Activated T-helper 17 cell treated with anti-CD3 and anti-CD28 coated beads, Interleukin-2, amount 50 U/mL, for 72 hours (primary cell): ENCODE measurements at places on chromosomes 3 and 15. TPM values are rescaled to one million over a fixed set of nuclear protein-coding genes. Genes with fewer than 3 reads are reported as not detected.

Gene CALML4
- 12.5 TPM for total RNA-seq

Gene TLR9
- 0.93 TPM for total RNA-seq

Gene POLQ
- 19.0 TPM for total RNA-seq

Gene FEZF2
- not detected for total RNA-seq

- ATAC-seq = no peak
Observed at GRCh38 chr3:13623101-13623654, 74.3 kb downstream of the FBLN2 start.

DNA sequence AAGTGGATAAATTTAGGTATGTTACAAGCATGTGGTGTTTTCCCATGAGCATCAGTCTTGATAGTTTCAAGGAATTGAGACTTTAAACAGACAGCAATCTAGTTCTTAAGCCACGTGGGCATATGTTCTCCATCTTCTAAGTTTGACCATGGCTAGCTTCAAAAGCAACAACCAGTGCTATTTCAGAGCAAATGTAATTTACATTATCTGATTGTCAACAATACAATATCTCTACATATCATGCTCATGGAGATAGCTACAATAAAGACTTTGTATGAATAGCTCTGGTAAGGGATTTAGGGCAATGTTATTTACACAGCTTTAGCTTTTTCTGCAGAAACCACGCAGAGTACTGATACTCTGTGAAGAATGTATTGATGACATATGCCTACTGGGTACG is 38.8 kb upstream of the PDZRN3 start:
- no peak for ATAC-seq

GRCh38 chr3:11996480-11996879 is 7.7 kb upstream of the SYN2 start:
- ATAC-seq = no peak

DNA sequence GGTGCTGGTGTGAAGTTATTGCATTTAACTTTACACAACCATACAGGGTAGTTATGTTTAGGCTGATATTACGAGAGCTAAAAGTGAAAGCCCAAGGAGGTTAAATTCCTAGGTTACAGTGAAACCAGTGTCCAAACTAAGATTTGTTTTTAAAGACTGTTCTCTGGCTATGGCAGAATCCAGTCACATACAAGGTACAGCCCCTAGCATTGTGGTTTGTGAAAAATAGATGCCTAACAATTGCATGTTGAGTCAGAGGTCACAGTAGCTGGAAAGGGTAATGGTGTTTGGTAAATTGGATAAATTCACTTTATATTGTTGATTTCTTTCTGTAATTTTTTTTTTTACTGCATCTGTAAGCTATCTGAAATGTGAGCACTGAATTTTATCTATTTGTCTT is 614.6 kb upstream of the TBL1XR1 start:
- peak; percentile 92 for ATAC-seq

GRCh38 chr3:57009367-57009766 is 51.1 kb upstream of the SPATA12 start:
- no peak for ATAC-seq

DNA sequence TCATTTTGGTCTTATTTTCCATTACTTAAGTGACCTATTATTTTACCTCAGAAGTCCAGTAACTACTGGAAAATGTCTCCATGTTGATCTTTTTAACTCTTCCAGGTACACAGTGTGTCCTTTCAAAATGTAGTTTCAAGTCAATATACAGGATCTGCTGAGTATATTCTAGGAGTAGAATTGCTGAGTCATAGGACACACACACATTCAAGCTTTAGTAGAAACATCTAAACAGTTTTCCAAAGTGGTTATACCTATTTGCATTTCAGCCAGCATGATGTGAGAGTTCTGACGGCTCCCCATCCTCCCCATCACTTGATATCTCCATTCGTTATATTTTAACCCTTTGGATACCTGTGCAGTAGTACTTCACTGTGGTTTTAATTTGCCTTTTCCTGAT is 271.9 kb downstream of the MCTP2 start:
- ATAC-seq = no peak

DNA sequence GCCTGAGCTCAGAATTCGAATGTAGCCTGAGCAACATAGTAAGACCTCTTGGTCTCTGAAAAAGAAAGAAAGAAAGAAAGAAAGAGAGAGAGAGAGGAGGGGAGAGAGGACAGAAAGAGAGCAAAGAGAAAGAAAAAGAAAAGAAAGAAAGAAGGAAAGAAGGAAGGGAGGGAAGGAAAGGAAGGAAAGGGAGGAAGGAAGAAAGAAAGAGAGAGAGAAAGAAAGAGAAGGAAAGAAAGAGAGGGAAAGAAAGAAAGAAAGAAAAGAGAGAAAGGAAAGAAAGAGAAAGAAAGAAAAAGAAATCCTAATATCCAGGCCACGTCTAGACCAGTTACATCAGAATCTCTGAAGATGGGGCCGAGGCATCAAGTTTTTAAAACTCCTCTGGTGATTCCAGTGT is 50.7 kb downstream of the PPM1L start:
- no peak for ATAC-seq

- no peak for ATAC-seq
Observed at GRCh38 chr3:144760831-144761230, 789.2 kb downstream of the DIPK2A start.

DNA sequence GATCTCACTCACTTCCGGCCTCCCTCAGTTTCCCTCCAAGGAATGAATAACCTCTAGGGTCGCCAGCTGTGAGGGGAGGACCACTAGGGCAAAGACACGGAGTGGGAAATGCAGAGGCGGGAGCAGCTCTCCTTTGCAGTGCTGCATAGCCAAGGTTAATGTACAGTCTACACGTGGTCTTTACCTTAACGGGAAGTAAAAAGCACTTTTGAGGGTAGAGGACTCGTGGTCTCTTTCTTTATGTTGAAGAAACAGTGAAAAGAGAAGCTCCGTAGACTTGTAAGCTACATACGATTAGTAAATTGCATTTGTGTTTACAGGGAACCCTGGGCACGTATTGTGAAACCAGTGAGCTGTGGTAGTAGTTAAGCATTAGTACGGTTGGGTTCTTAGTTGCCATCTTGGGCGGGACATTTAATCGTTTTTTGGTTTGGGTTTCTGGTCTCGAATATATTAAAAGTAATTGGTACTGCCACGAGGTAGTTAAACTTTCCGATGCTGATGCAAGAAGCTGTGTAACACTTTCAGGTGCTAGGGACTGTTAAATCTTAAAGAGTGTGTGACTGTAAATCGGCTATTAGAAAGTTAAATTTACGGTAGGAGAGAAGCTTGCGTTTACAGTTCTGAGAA is 828 bp downstream of the U2SURP start:
- ATAC-seq = peak; percentile 37

GRCh38 chr3:56294286-56294685 is 174.0 kb downstream of the ERC2 start:
- no peak for ATAC-seq

DNA sequence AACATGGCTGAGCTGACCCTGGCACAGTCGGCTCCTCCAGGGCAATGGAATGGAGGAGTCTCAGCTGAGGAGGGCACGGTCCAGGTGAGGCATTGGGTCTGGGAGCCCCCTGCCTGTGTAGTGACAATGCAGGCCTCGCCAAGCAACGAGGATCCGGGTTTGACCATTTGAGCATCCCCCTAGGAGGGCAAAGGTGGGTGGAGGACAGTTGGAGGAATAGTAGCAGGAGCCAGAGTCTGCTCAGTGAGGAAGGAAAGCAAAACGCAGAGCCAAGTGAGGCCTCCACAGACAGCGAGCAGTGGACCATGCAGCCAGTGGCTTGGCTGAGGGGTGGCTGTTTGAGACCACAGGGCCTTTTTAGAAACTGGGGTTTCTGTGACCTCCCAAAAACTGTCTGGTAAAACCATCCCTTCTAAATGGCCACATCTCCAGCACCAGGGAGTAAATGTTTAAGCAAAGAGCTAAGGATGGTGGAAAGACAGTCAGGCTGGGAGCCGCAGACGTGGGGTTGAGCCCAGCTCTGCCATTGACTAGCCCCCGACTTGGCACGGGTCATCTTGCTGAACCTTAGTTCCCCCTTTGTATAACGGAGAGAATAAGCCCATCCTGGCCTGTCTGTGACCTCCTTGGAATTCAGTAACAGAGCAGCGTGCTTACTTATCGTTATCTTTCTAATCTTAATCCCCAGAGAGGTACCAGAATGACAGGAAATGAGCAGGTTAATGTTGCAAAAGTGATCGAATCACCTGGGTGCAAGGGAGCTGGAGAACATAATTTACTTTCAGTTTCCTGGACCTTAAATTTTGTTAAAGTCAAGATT is 46.8 kb downstream of the CMTM6 start:
- no peak for ATAC-seq

GRCh38 chr3:105502333-105502732 is 135.6 kb downstream of the ALCAM start:
- ATAC-seq = no peak

DNA sequence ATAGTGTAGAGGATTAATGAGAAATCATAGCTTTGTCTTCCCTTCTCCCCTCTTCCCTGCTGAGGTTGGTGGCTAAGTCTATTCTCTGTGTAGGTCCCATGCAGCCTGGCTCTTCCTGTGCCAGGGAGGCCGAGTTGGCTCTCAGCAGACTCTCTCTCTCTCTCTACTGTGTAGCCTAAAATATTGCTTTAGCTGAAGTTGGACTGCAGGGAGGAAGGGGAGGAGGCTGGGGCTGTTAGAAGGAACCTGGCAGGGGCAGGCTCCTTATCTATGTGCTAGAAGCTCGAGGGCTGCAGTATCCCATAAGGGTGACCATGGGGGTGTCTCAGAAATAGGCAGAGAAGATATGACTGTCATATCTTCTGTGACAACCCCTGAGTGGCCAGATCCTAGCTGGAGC is 160.8 kb downstream of the EPHB1 start:
- ATAC-seq = no peak
